Choroid plexus epithelial cell (primary cell): ENCODE measurements at places on chromosomes 2 and 18.
A peak's percentile ranks its signal among the peaks of the same experiment; 100 is the strongest.

DNA sequence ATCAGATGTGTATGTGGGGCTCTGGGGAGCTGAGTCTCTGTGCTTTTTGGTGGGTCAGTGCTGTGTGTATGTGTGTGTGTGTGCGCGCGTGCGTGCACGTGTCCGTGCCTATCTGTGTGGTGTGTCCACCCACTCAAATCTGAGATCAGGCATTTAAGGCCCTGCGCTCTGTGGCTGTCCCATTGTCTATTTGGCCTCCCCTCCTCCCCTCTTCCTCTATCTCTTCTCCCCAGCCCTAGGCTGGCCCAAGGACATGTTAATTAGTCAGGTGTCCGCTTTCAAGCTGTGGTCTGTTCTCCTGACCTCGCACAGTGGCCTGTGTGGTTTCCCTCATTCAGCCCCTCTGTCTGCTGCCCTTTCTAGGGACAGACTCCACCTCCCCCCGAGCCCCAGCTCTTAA, 136.4 kb downstream of the DYSF start:
- no peak for DNase-seq

DNA sequence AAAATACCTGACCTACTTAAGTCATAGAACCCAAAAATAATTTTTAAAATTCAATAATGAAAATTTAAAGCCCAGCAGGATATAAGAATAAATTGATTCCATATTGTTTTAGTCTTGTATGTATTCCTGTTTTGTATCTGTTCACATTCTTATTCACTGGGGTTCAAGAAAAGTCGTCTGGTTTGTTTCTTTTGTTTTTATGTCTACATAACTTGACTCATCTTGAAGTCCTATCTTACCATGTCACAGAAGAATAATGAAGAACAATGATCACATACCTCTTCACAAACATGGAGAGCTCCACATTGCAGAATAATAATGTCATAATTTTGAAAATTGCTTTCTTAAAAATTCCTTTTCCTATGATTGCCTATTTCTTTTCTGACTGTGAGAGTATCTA, 43.4 kb upstream of the LRP1B start:
- DNase-seq: no peak

GRCh38 chr2:27988718-27989117, 98.2 kb downstream of the BABAM2 start:
- DNase-seq: no peak

DNA sequence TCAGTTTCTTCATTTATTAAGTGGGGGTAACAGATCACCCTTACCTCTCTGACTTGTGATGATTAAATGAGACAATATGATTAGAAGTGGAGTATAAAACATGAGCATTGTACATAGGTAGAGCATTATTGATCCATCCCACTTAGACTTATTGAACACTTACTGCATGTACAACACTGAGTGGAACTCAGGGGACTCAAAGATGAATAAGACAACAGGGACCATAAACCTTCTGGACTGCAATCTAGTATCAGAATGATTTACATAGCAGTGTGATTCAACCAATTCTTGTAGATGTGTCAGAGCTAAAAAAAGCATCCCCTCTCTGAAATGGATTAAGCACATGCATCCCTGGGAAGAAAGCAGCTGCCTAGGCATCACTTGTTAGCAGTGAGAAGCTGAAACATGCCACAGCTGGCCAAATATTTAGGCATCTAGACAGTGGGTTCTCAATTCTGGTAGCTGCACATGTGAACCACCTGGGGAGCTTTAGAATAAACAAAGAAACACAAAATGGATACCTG, 111.5 kb downstream of the CYRIA start:
- DNase-seq: no peak

GRCh38 chr2:223594259-223594658, 7.9 kb downstream of the SCG2 start:
- DNase-seq: no peak

- no peak for DNase-seq
Measured at GRCh38 chr2:23423873-23424680, 39.1 kb downstream of the KLHL29 start.

DNA sequence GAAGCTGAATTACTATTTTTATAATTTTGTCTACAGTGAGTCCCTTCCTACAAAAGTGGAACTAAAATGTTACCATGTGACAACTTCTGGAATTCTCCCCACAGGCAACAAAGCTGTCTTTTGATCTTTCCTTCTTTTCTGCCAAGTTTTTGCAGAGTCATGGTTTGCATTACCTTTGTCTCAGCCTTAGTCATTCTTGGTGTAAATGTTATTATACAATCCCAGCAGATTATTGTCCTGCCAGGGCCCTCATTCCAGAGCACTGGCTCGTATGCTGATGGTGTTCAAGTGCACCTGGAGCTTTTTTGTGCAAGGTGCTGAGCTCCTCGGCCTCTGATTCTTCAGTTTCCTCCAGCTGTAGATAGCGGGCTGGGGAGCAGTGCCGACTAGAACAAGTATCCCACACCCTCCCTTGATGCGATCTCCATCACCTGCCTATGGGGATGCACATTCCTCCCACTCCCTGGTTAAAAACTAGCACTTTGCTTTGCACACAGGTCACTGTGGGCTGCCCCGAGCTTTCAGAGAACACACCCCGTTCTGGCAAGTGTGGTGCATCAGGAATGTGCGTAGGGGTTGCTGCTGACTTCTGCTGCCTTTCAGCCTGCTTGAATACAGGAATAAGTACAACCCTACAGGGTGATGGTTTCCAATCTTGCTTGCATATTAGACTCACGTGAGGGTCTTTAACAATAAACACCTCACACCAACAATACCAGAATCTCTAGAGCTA, 263.6 kb downstream of the RNF144A start:
- peak; percentile 32 for DNase-seq

DNA sequence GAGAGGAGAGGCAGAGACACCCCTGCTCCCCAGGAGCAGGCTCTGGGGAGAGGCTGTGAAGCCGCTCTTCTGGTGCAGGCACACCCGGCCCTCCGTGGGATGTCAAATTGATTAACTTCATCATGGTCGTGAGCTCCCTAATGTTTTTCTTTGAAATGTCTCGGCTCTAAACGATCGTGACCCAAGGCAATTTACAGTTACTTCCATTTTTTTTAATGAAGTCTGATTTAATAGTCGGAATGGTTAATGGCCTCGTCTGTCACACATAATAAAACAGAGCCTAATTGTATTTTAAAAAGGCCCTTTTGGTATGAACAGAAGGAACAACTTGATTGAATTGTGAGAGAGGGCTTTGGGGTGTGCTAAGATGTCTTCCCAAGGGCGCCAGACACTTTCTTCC, 130.2 kb downstream of the SMAD2 start:
- no peak for DNase-seq

- no peak for DNase-seq
Measured at GRCh38 chr18:3901811-3902210, 451.8 kb downstream of the TGIF1 start.

GRCh38 chr2:172361360-172361759, 66.0 kb upstream of the ITGA6 start:
- no peak for DNase-seq

DNA sequence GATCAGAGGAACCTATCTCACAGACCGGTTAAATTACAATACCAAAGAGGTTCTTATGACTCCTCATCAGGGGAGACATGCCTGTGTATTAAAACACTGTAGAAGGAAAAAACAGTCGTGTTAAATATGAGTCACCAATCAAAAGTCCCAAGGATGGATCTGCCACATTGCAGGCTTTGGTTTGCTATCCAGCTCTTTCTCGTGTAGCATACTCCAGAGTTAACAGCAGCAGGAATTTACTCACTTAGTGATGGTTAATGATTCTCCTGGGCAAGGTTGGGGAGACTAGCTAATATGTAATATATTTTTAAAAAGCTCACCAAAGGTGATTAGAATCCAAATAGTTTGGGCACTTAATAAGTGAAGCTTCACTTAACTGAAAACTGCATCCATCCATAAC, 109.7 kb downstream of the MBD5 start:
- DNase-seq: peak; percentile 56

DNA sequence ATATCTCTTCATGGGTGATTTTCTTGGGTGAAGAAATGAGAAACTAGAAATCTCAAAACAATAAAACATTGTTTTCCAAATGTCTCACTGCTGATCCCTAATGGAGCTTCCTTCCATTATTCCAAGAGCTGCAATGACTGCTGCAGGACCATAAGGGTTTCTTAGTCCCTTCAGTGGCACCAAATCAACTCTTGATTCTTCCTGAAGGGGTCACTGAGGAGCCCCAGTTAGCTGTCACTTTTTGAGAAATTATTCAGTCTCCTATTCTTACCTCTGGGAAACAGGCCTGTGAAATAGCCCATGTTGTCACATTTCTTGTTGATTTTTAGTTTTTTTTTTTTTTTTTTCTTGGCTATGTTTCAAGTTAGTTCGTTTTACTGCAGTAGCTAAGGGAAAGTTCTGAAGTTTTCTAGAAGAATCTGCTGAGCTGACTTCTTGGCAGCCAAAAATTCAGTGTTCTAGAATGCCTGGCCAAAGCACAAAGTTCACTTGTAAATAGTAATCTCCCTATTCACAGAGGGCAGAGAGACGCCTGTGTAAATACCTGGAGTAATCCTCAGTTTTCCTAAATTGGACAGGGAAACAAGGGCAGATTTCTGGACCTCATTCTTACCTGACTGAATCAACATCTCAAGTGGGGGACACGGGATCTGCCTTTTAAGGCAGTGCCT, 480.0 kb downstream of the RIT2 start:
- DNase-seq: no peak

- DNase-seq: no peak
Measured at GRCh38 chr2:162037028-162037795, 36.8 kb downstream of the DPP4 start.

DNA sequence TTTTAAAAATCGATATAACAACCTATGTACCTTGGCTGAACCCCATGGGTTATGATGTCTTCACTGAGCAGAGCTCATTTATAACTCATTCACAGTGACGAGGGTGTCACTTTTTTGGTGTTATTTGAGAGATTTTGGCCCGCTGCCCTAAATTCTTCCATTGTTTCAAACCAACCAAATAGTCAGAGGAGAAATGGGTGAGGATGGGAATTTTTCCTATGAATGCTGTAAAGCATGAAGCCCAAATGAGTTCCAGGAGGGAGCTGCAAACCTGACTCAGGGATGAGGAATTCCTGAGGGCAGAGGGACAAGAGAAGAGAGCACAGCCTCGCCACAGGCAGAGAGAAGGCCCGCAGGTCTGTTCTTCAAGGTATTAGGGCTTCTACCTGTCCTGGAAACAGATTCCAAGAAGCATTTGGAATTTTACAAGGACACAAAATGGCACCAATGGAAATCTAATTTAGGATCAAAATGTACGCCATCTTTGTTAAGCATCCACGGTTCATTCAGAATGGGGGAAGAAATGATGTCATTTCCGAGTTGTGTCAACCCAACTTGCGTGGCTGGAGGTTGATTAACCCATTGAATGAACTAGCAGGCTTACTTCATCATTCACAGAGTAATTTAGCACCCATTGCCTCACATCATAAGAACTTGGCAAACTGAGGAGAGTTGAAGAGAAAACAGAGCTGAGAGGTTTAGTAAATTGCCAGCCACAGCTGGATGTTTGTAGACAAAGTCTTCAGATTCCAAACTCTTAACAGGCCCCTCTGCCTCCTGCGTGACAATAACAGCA, 133.5 kb downstream of the LAMA3 start:
- DNase-seq: no peak

- no peak for DNase-seq
Measured at GRCh38 chr2:236816197-236817170, 246.9 kb downstream of the ACKR3 start.

DNA sequence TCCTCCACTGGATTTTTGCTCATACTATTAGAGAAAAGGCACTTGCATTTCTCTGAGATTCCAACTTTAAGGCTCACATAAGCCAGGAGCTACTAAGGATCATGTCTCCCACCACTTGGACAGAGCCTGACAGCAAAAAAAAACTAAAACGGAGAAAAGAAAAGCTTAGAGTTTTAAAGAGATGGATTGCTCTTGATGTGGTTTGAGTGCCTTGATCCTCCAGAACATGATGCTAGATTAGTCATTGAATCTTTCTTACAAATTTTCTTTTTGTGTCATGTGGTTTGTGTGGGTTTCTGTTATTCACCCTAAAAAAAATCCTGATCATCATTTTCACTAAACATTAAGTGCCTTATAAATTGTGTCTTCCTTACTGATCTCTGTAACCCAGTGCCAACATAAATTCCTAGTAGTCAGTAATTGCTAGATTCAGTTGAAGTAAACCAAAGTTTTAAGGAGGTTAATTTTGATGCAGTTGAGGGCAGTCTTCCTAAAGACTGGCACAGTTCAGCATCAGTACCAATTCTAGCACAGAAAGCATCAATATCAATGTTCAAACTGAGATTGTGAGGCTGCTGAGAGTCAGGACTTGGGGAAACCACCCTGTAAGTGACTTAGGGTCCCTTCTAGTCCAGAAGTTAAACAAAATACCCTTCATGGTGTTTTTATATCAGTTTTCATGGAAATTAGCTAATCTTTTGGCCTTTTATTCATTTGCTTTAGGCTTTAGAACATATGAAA, 206.3 kb downstream of the RAD51AP2 start:
- DNase-seq: no peak

DNA sequence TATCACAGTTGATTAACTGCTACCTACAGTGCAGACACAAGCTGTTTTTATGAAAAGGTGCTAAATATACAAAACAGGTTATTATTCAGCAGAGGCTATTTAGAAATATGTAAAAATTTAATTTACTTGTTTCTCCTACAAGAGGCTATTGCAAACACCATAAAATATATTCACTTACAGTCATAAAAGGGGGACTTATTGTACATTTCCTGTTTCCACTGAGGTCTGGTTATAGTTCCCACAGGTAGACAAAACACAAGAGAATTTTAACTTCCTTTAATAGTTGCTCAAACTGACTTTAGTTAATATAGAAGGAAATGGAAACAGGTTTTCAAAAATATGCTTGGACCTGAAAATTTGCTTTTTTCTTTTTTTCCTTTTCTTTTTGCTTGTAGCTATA, 40.0 kb upstream of the FRZB start:
- no peak for DNase-seq
